Activated naive CD8-positive, alpha-beta T cell treated with anti-CD3 and anti-CD28 coated beads, Interleukin-2, amount 50 U/mL, for 24 hours (primary cell): ENCODE measurements at places on chromosomes 11 and 22.

DNA sequence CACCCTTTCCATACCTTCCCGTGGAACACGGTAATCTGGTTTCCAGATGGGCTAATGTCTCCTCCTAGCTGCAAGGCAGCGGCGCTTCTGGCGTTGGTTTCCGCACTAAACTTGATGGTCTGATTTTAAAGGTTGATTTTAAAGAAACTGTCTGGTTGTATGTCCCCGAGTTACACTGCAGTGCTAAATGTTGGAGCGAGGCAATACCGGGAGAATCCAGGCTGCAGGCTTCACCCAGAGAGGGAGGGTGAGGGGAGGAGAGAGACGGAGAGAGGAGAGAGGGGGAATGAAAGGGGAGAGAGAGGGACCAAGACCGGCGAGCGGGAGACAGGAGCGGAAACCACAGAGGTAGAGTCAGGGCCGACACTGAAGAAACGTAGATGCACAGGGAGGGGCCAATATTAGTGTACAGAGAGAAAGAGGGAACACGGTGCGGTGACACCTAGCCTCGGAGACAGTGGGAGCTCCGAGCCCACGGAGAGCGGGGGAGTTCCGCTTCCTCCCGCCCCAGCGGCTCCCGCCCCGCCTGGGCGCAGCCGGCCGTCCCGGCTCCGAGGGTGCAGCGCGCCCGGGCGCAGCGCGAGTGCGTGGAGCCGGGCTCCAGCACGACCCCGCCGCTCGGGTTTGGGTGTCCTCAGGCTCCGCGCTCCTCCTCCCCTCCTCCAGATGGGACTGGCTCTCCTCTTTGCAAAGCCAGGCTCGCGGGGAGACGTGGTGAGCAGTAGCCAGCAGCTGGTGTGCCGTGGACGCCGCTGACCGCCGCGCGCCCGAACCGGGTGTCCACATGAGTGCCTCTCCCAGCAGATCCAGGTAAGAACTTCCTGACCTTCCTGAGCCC, 71.9 kb upstream of the GRAMD1B start:
- peaks cover 45% of the 10 kb centered on the region for H3K4me1 ChIP-seq
- peak; percentile 43 for DNase-seq
- H3K36me3 ChIP-seq = peaks cover 1% of the 10 kb centered on the region
- peaks cover 56% of the 10 kb centered on the region for H3K27me3 ChIP-seq

- no peak for DNase-seq
- no peak overlapping the region for H3K4me3 ChIP-seq
- peaks cover 19% of the 10 kb centered on the region for H3K4me1 ChIP-seq
- H3K27ac ChIP-seq = no peak overlapping the region
- H3K27me3 ChIP-seq = no peaks in the 10 kb centered on the region
- no peaks in the 10 kb centered on the region for H3K36me3 ChIP-seq
Observed at GRCh38 chr11:69321877-69322361, 28.0 kb downstream of the MYEOV start.

DNA sequence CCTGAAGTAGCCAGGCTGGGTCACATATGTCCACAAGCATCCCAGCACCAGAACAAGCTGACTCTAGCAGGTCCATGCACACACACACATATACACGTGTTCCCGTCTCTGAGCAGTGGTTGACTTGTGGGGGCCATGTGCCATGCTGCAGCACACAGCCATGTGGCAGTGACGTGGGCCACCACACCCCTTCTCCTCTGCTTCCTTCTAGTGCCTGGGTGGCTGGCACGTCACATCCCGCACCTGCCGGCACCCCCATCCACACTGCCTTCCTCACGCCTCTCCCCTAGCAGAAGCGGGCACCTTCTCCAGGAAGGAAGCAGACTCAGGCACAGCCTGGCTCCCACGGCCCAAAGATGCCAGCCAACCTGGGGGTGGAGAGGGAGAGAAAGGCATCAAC, 9.5 kb downstream of the SYT7 start:
- DNase-seq = no peak
- no peaks in the 10 kb centered on the region for H3K4me1 ChIP-seq
- no peak overlapping the region for H3K4me3 ChIP-seq
- H3K36me3 ChIP-seq = no peaks in the 10 kb centered on the region
- peaks cover 35% of the 10 kb centered on the region for H3K27me3 ChIP-seq
- no peak overlapping the region for H3K27ac ChIP-seq

- no peak for DNase-seq
- no peak overlapping the region for H3K4me3 ChIP-seq
- no peaks in the 10 kb centered on the region for H3K36me3 ChIP-seq
- no peaks in the 10 kb centered on the region for H3K4me1 ChIP-seq
- no peak overlapping the region for H3K27ac ChIP-seq
Observed at GRCh38 chr11:59302991-59303390, 55.7 kb upstream of the OR5AN1 start.

DNA sequence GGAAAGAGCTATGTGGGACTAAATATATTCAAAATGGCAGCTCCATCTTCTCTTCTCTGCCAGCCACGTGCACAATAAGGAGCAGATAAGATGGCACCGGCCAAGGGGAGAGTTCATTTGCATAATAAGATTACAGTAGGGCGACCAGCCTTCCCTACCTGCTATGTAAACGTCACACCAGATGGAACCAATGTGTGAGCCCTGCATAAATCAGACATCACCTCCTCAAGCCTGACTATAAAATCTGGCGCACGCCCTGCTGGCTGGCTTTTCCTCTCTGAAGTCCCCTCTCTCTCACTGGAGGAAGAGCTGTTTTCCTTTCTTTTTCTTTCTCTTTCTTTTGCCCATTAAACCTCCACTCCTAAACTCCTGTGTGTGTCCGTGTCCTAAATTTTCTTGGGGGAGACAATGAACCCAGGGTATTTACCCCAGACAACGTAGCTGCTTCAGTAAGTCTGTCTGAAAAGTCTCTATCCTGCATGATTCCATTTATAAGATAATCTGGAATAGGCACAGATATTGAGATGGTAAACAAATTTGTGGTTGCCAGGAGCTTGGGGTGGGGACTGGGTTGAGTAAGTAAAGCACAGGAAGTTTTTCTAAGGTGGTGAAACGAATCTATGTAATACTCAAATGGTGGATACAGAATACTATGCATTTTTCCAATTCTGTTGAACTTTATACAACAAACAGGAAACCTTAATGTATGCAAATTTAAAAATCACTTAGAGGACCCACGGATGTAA, 670.0 kb upstream of the KIRREL3 start:
- no peaks in the 10 kb centered on the region for H3K36me3 ChIP-seq
- no peak overlapping the region for H3K27ac ChIP-seq
- H3K4me1 ChIP-seq = no peaks in the 10 kb centered on the region
- H3K27me3 ChIP-seq = no peaks in the 10 kb centered on the region
- no peak overlapping the region for H3K4me3 ChIP-seq

- no peak overlapping the region for H3K27ac ChIP-seq
- H3K36me3 ChIP-seq = no peaks in the 10 kb centered on the region
- DNase-seq = no peak
- H3K27me3 ChIP-seq = peaks cover 7% of the 10 kb centered on the region
Observed at GRCh38 chr22:49148895-49149418, 678.7 kb downstream of the BRD1 start.
